ENCODE measurements at places on chromosomes 12 and 14. TPM values are rescaled to one million over a fixed set of nuclear protein-coding genes. Genes with fewer than 3 reads are reported as not detected.

Gene FZD10
- not detected for total RNA-seq

Gene IFNG-AS1
- not detected for total RNA-seq

Gene PRIM1
- total RNA-seq, result 53.3 TPM

Gene KLRG1
- 1.5 TPM for total RNA-seq

Gene FAM161B
- total RNA-seq, result 1.6 TPM

Gene DDX23
- total RNA-seq, result 75.0 TPM

Gene SIRT4
- 2.8 TPM for total RNA-seq

Gene HOXC4
- total RNA-seq, result 1.5 TPM

Gene SNRPF
- total RNA-seq, result 56.3 TPM

Gene CCDC198
- total RNA-seq, result not detected

Gene OR6C2
- not detected for total RNA-seq

Gene CD4
- 0.42 TPM for total RNA-seq

Gene RNASE12
- not detected for total RNA-seq

Gene RERG
- total RNA-seq, result not detected

Gene LTB4R2
- 15.4 TPM for total RNA-seq

Gene AQP6
- not detected for total RNA-seq

Gene PMCH
- total RNA-seq, result not detected

Gene PCK2
- total RNA-seq, result 94.1 TPM

Gene PLBD1
- 0.30 TPM for total RNA-seq

Gene BBS10
- 27.1 TPM for total RNA-seq

Gene ARL6IP4
- total RNA-seq, result 128 TPM

Gene TM7SF3
- total RNA-seq, result 46.5 TPM

Gene SETD3
- total RNA-seq, result 46.6 TPM

Gene GNB3
- total RNA-seq, result 8.7 TPM

Gene PTPN21
- total RNA-seq, result 7.6 TPM

Gene CLEC12A
- not detected for total RNA-seq

Gene CCDC85C
- 42.3 TPM for total RNA-seq

Gene C14orf39
- not detected for total RNA-seq

Gene CRACR2A
- total RNA-seq, result 18.4 TPM

Gene RPGRIP1
- not detected for total RNA-seq

Gene IFT43
- 24.2 TPM for total RNA-seq

Gene DUSP16
- total RNA-seq, result 13.4 TPM

Gene DBX2
- total RNA-seq, result not detected

Gene WNT1
- not detected for total RNA-seq

Gene RAD51AP1
- total RNA-seq, result 28.2 TPM

Gene GYS2
- not detected for total RNA-seq

Gene PTPN6
- 47.7 TPM for total RNA-seq

Gene SLC10A1
- total RNA-seq, result not detected

Gene UBC
- total RNA-seq, result 1,259 TPM

Gene CIROP
- total RNA-seq, result not detected

Gene DHRS4L2
- total RNA-seq, result 18.6 TPM

Gene PRH2
- total RNA-seq, result not detected

Gene SIX1
- 2.5 TPM for total RNA-seq

Gene CLEC9A
- total RNA-seq, result not detected

Gene TAS2R8
- not detected for total RNA-seq

Gene FAM90A1
- total RNA-seq, result 0.64 TPM

Gene CFAP251
- 2.6 TPM for total RNA-seq

Gene NOXRED1
- 0.66 TPM for total RNA-seq

Gene KRT6C
- not detected for total RNA-seq

All from HCT116 (cell line).